ENCODE measurements at places on chromosomes 2 and 18.

DNA sequence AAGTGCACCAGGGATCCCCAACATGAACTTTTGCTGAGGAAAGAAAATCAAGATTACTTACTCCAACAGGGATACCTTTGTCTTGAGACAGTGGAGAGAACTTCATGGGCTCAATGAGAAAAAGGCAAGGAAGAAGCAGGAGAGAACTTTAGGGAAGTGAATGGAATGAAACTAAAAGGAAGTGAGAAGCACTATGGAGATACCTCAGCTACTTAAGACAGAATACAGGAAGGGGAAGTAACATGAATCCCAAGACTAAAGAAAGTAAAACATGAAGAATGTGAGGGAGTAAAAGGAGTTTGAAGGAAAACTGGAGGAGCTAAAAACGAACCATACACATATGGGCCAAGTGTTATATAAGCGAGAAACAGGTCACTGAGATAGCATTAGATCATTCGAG, 32.4 kb upstream of the ACTR3 start:
- no peak for DNase-seq

DNA sequence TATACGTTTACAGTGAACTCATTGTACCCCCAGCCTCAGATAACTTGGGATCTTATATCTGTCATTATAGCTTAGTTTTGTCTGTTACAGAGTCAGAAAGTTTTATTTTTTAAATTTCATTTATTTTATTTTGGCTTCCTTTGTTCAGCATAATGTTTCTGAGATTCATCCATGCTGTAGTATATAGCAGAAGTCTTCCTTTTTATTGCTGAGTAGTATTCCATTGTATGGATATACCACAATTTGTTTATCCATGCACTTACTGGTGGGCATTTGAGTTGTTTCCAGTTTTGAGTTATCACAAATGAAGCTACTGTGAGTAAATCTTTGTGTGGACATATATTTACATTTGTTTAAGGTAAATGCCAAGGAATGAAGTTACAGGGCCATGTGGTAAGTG, 122.3 kb downstream of the ADCYAP1 start:
- no peak for DNase-seq

GRCh38 chr2:228675091-228675490, 493.6 kb upstream of the SPHKAP start:
- DNase-seq, result no peak

DNA sequence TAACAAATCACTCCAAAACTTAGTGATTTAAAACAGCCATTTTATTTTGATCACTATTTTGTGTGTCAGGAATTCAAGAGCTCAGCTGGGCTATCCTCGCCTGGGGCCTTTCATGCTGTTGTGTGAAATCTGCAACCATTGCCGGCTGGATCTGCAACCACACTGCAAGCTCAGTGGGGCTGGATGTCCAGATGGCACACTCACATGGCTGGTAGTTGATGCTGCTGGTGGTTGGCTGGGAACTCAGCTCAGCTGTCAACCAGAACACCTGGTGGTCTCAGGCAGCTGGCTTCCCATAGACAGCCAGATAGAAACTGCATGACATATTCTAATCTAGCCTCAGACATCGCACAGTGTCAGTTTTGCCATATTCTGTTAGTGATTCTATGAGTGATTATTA, 30.6 kb upstream of the AP1S3 start:
- DNase-seq, result no peak

Data from stimulated activated CD8-positive, alpha-beta memory T cell treated with anti-CD3 and anti-CD28 coated beads, Interleukin-15, amount 100 ng/mL, for 1 hour (primary cell).